ENCODE measurements at places on chromosomes 2 and 18.

GRCh38 chr2:79980816-79981215 lies 323.7 kb downstream of the LRRTM1 start:
- H3K27ac ChIP-seq, result no peak overlapping the region
- H3K36me3 ChIP-seq, result no peaks in the 10 kb centered on the region
- DNase-seq, result no peak
- H3K4me3 ChIP-seq, result no peak overlapping the region

- H3K4me1 ChIP-seq, result no peaks in the 10 kb centered on the region
- no peaks in the 10 kb centered on the region for H3K27me3 ChIP-seq
- DNase-seq, result no peak
These were observed 1336.7 kb downstream of the DPP10 start for GRCh38 chr2:115779085-115779632.

GRCh38 chr2:42227491-42227890 lies 58.3 kb downstream of the EML4 start:
- H3K27me3 ChIP-seq, result no peaks in the 10 kb centered on the region
- H3K27ac ChIP-seq, result no peak overlapping the region
- H3K36me3 ChIP-seq, result peaks cover 20% of the 10 kb centered on the region
- peaks cover 63% of the 10 kb centered on the region for H3K4me1 ChIP-seq

DNA sequence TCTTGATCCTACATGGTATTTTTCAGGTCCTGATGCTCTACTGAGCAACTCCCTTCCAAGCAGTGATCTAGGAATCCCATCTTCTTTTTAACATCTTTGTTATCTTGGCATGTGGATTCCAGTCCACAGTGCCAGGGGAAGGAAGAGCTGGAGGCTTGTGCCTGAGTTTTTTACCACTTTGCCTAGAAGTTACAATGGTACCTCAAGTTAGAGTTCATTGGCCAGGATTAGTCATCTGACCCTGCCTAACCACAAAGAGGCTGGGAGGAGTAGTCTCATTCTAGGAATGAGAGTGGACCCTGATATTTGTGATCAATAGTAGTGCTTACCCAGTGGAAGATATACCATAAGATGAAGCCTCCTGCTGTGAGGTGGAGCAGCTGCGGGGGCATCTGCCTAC lies 109.3 kb downstream of the ADCYAP1 start:
- H3K4me3 ChIP-seq, result no peak overlapping the region
- H3K4me1 ChIP-seq, result no peaks in the 10 kb centered on the region
- no peak for DNase-seq
- H3K27ac ChIP-seq, result no peak overlapping the region

DNA sequence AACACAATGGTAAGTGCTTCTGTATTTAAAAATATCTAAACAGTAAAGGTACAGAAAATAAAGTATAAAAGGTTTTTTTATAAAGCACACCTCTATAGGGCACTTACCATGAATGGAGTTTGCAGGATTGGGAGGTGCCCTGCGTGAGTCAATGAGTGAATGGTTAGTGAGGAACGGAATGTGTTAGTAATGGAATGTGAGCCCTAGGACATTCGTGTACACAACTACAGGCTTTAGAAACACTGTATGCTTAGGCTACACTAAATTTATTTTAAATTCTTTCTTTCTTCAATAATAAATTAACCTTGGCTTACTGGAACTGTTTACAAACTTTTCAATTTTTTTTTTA lies 337.9 kb upstream of the SLC39A10 start:
- H3K27me3 ChIP-seq, result no peaks in the 10 kb centered on the region
- no peak overlapping the region for H3K4me3 ChIP-seq
- H3K4me1 ChIP-seq, result peaks cover 1% of the 10 kb centered on the region

DNA sequence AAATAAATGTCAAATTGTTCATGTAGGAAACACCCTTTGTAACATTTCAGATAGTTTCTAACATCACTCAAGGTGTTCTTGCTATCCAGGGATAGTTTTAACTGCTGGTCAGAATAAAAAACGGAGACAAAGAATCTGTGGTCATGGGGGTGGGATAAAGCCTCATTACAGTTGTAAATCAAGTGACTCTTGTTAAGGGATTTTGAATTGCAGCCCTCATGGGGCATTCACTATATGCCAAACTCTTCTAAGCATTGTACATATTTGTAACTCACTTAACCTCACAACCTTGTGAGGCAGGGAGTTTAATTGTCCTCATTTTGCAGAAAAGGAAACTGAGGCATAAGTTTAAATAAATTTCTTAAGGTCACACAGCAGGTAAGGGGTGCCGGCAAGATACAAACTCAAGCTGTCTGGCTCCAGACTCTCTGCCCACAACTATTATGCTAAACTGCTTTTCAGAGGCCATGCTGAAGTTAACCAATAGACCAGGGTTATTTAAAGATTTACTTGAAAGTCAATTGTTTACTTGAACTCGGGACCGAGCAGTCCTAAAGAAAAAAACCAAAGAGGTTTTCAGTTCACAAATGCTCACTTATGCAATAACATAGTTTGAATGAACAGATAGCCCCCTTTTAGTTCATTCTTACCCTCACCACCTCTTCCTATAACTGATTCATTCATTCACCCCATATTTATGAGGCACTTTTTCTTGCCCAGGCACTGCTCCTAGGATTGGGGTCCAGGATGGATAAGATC lies 121.6 kb upstream of the FZD5 start:
- no peak overlapping the region for H3K27ac ChIP-seq
- no peaks in the 10 kb centered on the region for H3K27me3 ChIP-seq
- DNase-seq, result no peak
- H3K4me3 ChIP-seq, result no peak overlapping the region
